ENCODE measurements at places on chromosomes 5 and 9. TPM values are rescaled to one million over a fixed set of nuclear protein-coding genes. Genes with fewer than 3 reads are reported as not detected.

Gene IL9
- not detected for total RNA-seq

Gene FCN2
- total RNA-seq = not detected

DNA sequence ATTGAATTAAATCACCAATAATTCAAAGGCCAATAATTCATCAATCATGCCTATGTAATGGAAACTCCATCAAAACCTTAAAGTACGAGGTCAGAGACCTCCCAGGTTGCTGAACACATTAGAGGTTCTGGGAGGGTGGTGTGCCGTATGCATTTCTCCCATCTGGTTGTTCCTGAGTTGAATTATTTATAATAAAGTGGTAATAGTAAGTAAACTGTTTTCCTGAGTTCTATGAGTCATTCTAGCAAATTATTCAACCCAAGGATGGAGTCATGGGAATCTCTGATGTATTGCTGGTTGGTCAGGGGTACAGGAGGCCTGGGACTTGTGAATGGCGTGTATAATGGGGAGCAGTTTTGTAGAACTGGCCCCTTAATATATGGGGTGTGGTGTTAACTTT is 191.7 kb downstream of the CARTPT start:
- no peak for DNase-seq

- DNase-seq = no peak
These were observed 154.2 kb downstream of the FOCAD start for GRCh38 chr9:20838218-20838617.

GRCh38 chr5:86461169-86461956 is 156.4 kb upstream of the COX7C start:
- no peak for DNase-seq

DNA sequence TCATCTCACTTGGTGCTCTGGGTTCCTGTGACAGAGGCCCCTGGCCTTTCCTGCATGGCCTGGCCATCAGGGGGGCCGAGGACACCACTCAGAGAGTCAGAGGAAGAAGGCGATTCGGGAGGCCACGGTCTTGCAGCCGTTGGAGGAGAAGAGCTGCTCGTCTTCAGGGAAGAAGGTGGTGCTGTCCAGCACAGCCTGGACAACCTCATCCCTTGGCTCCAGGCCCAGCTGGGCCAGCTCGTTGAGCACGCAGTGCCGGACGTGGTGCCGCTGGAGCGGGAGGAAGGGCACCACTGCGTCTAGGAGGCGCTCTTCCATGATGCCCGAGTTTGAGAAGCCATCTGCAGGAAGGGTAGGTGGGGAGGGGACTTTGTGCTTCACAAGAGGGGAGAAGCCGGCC is 3.2 kb downstream of the TOR2A start:
- DNase-seq = peak; percentile 53

- no peak for DNase-seq
These were observed 32.9 kb upstream of the DAB2IP start for GRCh38 chr9:121618504-121618903.
